ENCODE measurements at places on chromosomes 2 and 18.

- no peak for DNase-seq
Measured at GRCh38 chr2:6975988-6976387, 58.8 kb downstream of the RNF144A start.

GRCh38 chr18:3044931-3045698, 32.2 kb upstream of the LPIN2 start:
- peak; percentile 93 for DNase-seq

DNA sequence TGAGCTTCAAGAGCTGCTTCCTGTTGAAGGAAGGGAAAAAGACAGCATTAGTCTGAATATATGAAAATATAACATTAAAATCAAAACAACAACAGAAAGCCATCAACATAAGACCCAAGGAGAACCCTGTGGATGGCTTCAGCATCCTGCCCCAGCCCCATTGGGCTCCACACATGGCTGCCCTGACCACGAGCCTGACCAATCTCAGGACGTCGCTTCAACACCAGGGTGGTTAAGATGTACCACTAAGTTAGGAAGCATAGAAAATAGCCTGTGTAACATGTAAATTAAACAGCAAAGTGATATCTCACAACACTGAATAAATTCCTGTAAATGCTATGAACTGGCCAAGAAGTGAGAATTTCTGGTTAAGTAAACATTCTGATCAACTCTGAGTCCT, 77.2 kb upstream of the CD226 start:
- no peak for DNase-seq

- DNase-seq: no peak
Measured at GRCh38 chr18:77262643-77263465, 13.2 kb downstream of the GALR1 start.

DNA sequence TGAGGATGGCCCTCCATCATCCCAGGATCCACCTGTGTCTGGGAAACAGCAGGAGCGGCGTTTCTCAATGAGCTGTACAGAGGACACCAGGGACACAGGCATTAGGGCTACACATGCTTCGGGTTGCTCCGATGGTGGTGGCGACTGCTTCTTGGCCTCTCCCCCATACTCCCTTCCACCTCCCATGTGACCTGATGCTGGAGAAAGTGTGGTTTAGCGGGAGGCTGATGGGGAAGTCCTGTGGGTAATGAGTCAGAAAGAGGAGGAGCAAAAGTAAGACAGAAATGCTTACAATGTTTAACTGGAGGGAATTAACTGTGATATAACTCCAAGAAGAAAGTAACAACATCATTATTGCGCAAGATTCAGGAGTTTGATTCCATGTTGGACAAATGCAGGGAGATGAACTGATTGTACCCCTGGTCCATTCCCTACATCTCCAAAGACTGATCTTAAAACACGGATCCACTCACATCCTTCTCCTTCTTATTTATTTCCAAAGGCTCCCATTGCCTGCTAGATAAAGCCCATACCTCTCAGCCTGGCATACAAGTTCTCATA, 186.6 kb downstream of the NRP2 start:
- DNase-seq: no peak

DNA sequence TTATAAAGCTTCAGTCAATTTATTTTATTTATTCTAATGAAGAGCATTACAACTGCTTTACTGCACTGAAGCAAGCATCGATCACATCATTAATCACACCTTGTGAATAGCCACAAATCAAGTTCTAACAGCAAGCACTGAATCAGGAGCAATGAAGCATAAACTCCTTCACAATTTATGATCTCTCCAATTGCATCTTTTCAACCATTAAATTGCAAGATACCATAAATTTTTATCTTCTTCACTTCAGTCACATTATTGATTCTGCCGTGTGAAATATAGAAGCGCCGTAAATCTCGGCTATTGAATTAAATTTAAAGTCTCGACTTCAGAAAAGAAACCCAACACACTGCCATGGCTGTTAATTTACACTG, 298.7 kb downstream of the CDCA7 start:
- no peak for DNase-seq

DNA sequence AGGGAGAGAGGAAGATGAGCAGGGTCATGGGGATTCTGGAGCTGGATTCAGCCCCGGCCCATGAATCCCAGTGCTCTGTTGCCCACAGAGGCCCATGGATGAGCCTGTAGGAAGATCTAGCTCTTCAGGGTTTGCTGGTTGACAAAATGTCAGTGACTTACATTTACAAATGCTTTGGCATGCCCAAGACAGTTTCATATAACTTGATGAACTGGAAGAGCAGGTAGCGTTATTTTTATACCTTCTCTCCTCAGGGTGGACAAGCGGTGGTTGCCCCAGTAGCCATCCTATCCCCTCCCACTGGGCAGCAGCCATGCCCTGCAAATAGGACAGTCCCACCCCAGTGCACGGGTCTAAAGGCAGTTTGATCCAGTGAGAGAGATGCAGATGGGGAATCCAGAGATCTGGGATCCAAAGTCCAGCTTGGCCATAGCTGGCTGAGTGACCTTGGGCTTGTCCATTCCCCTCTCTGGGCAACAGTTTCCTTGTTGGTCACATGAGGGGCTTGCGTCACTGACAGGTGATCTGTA, 21.5 kb upstream of the KCNK3 start:
- no peak for DNase-seq

DNA sequence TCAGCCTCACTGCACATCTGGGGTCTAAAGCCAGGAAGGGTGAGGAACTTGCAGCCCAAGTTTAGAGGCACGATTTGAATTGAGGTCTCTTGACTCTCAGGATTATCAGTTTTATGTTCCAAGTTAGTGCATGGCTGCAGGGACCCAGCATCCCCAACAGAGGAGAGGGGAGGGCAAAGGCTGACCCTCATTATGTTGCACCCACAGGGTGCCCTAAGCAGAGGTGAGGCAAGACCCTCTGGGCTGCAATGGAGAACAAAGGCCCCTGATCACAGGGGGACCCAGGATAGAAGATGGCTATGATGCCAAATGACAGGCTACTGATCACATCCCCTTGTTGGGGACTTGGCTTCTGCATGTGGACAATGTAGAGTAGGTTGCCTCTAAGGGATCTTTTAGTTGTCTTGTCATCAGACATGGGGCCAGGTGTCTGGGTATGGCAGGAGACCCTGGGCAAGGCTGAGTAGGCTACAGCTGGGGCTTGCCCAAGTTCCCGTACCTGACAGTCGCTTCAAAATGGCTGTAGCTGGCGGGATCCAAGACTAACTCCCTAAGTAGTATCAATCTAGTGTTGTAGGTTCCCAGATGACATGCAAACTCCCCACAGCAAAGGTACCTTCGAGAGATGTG, 4.5 kb upstream of the GDF7 start:
- DNase-seq: no peak

- DNase-seq: no peak
Measured at GRCh38 chr2:47554311-47554905, 151.5 kb downstream of the MSH2 start.

DNA sequence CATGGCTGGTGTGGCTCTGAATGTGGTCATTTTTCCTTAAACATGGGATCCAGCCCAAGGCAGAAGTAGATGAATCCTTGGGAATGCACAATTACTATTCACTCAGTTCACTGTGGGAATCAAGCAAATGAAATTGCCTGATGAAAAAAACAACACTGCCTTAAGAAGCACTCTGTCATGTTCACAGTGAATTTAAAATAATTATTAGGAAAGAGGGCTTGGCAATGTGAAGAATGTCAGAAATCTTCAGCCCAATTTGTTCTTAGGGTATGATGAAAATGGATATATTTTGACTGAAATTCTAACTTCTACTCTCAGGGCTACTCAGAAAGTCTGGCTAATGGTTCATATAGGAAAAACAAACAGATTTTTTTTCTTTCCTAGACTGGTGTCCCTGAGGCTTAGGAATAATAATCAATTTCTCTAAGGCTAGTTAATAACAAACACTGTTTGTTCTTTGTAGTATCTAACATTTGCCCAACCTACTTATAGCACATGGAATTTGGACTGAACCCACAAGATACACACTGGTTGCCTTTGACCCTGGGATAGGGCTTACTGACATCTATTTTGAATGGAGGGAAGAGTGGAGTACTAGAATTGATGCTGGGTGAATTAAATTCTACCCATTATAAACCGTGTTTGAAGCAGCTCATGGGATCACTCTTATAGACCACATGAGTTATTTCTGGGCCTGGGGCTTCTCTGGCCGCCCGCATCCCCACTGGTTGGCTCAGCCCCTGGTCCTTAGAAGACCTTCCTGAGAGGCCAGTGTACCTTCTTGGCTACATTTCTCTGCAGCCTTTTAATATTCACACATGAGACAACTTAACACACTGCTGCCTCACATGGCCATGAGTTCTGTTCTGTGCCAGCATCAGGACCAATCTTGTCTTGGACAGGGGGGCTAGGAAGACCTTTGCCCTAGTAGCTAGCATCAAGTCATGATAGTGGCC, 8.3 kb upstream of the MRPL33 start:
- DNase-seq: no peak

DNA sequence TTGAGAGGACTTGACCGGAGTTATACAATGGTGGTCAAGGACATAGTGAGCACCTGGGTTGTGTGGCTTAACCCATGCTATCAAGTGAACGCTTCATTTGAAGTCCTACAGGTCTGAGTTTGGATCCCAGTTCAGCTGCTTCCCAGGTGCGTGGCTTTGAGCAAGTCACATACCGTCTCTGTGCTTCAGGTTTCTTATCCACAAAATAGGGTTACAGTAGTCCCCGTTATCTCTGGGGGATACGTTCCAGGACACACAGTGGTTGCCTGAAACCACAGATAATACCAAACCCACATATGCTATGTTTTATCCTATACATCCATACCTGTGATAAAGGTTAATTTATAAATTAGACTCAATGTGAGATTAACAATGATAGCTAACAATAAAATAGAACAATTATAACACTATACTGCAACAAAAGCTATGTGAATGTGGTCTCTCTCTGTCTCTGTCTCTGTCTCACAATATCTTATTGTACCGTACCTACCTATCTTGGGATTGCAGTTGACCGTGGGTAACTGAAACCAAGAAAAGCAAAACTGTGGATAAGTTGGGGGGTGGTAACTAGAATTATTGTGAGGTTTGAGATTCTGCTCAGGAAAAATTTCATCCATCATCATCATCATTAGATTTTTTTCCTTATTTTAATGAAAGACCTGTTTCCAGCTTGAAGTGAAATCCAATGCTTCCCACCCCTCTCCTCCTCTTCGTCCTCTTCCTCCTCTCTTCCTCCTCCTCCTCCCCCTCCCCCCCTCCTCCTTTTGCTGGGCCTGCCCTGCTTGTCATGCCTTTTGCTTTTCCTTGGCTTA, 22.7 kb downstream of the LBH start:
- no peak for DNase-seq

GRCh38 chr2:61905372-61906185, at the start of gene COMMD1:
COMMD1 (plus strand) TSS chr2:61905674; CDS start chr2:61905679, 5 bp downstream.
- no peak for DNase-seq

GRCh38 chr18:46140173-46140572, 36.0 kb downstream of the HAUS1 start:
- no peak for DNase-seq

DNA sequence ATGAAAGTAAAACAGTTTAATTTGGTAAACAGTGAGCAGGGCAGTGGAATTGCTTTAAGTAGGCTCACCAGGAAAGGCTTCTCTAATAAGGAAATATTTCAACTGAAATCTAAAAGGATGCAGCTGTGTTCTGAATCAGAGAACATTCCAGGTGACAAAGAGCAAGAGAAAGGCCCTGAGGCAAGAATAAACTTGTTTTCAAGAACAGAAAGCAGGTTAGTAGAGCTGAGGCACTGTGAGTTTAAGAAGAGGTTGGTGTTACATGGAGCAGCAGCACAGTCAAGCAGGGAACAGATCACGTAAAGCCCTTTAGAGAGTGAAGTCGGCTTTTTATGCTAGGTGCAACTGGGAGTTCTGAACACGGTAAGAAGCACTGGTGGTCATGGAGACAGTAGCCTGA, 57.0 kb upstream of the SCN1A start:
- no peak for DNase-seq

DNA sequence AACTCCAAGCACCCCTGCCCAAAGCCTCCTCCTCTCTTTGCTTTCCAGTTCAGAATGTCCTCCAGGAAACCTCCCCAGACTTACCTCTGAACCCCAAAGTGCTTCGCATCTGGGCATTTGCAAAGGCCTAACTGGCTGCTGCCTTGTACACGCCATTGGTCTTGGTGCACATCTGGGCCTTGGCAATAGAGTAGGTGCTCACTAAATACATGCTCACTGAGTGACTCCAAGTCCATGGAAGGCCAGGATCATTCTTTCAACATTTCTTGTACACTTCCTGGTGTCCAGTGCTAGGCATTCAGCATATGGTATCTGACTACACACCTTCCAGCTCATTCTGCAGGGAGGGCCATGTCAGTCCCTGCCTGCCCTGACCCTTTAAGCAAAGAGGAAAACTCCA, 28.4 kb downstream of the MRPL35 start:
- DNase-seq: no peak

GRCh38 chr18:46497129-46497528, 159.9 kb downstream of the LOXHD1 start:
- no peak for DNase-seq

DNA sequence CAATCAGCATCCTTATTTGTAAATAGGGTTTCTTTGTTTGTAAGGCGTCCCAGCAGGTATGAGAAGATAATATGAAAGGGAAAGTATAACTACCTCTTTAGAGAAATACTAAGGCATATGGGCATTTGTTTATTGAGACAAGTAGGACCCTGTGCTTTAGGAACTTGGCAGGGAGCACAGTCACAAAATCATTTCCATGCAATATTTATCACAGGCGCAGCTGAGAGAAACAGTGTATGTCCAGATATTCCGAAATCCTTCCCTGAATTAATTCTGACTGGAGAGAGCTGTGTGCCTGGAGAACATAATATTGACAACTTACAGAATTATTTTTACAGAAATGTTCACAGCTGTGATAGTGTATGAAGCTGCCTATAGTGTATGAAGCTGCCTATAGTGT, 416.7 kb downstream of the THSD7B start:
- DNase-seq: no peak

DNA sequence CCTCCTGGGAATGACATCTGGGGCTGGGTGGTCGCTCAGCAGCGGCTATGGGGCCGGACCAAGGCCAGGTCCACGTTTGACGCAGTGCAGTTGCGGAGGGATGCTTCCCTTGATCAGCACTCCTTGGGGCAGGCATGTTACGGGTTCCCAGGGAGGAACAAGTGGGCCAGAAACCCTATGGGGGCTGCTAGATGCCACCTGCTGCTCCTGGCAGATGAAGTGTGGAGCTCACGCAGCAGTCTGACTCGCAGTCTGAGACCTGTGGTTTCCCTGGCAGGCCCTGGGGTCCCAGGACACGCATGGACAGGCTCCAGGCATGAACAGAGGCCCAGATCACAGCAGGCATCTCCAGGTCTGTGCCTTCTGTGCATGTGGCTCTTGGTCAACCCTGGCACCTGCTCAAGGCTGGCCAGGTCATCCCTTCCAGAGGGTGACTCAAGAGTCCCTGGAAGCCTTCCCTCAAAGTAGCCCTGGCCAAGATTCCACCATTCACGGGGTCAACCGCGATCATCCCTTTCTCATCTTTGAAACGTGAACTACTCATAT, 20.0 kb downstream of the KCNF1 start:
- DNase-seq: no peak

- DNase-seq: no peak
Measured at GRCh38 chr18:63043516-63043915, 276.1 kb downstream of the BCL2 start.

Measured in NCI-H524 treated with DMSO at 0.1 percent for 48 hours (cell line).